ENCODE measurements at places on chromosomes 6 and 20.

DNA sequence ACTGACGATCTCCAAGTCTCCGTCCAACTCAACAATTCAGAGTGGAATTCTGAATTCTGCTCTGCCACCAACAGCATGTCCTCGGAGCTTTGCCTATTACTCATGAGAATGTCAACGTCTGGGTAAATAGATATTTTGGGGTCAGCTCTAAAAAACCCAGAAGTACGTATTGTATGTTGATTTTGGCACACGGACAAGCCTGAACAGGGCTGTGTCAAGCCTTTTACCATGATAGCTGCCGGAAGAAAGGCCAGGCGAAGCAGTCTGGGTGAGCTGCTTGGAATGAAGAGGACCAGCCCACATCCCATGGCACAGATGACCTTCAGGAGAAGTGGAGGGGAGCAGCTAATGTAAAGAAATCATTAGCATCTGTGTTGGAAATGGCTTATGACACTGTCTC lies 88.0 kb upstream of the JAG1 start:
- peak; percentile 65 for DNase-seq

DNA sequence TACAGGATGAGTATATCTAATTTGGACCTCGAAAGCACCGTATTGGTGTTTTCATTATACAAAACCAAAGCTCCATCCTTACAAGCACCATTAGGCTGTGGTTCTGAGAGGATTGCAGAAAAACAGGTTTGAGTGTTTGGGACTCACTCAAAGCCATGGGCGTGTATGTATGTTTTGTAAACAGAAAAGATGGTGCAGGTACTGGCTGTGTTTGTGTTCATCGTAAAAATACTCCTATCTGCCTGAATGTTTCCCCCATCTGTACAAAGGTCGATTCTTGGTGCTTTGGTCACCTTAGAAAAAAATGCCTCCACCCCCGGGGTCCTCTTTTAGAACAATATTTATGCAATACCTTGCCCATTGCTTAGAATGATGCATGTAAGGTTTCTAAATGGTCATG lies 286.6 kb downstream of the TSHZ2 start:
- no peak for DNase-seq

DNA sequence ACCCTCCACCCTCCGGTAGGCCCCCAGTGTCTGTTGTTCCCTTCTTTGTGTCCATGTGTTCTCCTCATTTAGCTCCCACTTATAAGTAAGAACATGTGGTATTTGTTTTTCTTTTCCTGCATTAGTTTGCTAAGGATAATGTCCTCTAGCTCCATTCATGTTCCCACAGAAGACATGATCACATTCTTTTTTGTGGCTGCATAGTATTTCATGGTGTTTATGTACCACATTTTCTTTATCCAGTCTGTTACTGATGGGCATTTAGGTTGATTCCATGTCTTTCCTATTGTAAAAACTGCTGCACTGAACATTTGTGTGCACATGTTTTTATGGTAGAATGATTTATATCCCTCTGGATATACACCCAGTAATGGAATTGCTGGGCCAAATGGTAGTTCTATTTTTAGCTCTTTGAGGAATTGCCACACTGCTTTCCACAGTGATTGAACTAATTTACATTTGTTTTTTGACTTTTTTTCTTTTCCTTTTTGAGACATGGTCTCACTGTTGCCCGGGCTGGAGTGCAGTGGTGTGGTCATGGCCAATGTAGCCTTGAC lies 4.5 kb downstream of the KPNA5 start:
- no peak for DNase-seq

DNA sequence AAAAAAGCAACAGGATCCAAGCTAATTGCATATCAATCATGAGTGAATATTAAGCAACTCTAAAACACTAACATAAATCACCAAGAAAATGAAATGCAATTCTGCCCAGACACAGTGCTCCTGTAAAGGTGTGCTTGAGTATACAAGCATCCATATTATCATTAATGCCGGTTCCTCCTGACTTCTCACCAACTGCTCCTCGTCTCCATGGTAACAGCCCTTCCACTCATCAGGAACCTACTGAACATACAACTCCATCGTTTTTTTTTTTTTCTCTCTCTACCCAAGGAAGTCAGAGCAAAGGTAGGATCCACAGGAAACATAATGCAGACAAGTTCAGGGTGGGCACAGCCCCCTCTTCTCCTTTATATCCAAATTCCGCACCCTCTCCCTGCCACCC lies 12.4 kb downstream of the GABBR1 start:
- DNase-seq = no peak

DNA sequence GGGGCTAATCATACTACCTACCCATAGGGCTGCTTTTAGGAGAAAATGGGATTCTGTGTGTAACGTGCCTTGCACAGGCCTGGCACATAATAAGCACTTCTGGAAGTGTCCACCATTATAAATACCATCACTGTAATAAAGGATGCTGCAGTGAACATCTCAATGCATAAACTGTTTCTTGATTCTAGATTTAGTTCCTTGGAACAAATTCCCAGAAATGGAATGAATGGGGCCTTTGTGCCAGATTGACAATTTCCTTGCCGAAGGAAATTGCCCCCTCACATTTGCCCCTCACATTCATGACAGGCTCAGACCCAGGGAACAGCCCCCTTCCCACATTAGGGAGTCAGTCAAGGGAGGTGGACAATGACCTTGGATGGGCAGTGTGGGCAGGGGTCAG lies 29.2 kb downstream of the BPIFB4 start:
- no peak for DNase-seq

GRCh38 chr6:169391473-169392071 lies 137.9 kb upstream of the THBS2 start:
- DNase-seq = no peak

- DNase-seq = no peak
Observed at GRCh38 chr6:157717340-157717748, 105.7 kb upstream of the SNX9 start.

- no peak for DNase-seq
Observed at GRCh38 chr6:5599127-5599526, 337.8 kb downstream of the FARS2 start.

- DNase-seq = no peak
Observed at GRCh38 chr6:138161088-138161337, 726 bp upstream of the ARFGEF3 start.

DNA sequence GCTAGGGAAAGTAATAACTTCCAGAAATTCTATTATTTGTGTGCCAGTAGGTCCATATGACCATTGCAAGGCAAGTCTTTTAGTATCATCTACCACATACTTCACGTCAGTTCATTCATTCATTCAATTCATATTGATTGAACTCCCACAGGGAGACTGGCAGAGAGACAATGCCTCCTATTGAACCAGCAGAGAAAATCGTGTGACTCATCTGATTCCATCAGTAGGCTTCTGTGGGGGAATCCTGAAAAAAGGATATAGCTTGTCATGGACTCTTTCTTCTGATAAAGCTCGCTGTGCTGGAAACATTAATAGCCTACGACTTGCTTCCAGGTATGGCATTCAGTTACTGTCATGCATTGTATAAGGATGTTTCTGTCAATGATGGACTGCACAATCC lies 45.3 kb upstream of the CNR1 start:
- no peak for DNase-seq

- DNase-seq = no peak
Observed at GRCh38 chr6:85421181-85421580, 28.7 kb upstream of the NT5E start.

GRCh38 chr6:74973591-74973990 lies 232.3 kb downstream of the COL12A1 start:
- DNase-seq = no peak

GRCh38 chr6:164531736-164532135 lies 777.7 kb downstream of the C6orf118 start:
- DNase-seq = no peak

DNA sequence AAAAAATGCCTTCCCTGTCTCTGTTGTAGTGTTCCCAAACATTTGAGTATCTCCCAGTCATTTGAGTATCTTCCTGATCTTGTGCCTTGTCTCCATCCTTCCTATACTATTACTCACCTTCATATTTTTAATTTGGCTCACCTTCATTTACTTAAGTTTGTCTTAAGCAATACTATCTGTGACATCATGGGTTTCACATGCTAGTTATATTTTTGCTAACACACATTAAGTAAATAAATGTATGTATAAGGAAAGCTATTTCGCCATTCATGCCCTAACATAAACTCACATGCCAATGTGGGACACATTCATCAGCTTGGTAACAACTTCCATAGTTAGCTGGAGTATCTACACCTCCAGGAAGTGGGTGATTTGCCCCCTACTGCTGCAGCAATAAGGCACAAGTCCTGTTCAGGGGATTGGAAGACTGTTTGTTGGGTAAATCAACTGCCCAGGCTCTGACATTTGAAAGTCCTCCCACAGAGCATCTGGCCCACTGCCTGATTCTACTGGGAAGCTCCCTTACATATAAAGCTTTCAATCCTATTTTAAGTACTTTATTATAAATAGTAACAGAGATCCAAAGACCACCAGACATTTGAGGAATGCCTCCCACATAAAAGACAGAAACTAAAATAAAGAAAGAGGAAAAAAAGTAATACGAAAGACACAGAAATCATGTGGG lies 132.3 kb downstream of the ISM1 start:
- DNase-seq = no peak

DNA sequence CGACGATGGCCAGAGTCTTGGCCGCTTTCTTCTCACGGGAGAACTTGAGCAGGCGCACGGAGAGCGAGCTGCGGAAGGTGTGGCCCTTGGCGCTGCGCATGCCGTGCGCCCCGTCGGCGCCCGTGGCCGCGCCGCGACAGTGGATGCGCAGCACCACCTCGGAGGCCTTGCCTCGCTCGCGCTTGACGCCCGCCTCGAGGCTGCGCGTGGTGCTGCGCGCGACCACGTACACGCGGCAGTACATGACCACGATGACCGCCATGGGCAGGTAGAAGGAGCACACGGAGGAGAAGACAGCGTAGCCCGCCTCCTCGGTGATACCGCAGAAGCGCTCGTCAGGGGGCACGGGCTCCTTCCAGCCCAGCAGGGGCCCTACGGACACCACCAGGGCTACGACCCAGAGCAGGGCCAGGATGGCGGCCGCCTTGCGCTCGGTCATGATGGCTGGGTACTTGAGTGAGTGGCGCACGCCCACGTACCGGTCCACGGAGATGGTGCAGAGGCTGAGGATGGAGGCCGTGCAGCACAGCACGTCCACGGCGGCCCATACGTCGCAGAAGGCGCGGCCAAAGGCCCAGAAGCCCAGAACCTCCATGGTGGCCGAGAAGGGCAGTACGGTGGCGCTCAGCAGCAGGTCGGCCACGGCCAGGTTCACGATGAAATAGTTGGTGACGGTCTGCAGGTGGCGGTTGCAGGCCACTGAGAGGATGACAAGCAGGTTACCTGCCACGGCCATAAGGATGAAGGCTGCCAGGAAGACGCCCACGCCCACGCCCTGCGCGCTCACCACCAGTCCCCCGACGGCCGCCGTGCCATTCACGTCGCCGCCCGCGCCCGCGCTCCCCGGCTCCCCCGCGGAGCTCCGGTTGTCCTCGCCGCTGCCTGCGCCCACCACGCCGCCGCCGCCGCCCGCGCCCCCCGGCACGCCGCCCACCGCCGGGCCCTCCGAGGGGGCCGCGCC lies 232.8 kb upstream of the RNF24 start:
- DNase-seq = no peak

- no peak for DNase-seq
Observed at GRCh38 chr6:144895313-144896278, 610.5 kb downstream of the UTRN start.

- DNase-seq = no peak
Observed at GRCh38 chr6:71544906-71545305, 256.3 kb downstream of the OGFRL1 start.

DNA sequence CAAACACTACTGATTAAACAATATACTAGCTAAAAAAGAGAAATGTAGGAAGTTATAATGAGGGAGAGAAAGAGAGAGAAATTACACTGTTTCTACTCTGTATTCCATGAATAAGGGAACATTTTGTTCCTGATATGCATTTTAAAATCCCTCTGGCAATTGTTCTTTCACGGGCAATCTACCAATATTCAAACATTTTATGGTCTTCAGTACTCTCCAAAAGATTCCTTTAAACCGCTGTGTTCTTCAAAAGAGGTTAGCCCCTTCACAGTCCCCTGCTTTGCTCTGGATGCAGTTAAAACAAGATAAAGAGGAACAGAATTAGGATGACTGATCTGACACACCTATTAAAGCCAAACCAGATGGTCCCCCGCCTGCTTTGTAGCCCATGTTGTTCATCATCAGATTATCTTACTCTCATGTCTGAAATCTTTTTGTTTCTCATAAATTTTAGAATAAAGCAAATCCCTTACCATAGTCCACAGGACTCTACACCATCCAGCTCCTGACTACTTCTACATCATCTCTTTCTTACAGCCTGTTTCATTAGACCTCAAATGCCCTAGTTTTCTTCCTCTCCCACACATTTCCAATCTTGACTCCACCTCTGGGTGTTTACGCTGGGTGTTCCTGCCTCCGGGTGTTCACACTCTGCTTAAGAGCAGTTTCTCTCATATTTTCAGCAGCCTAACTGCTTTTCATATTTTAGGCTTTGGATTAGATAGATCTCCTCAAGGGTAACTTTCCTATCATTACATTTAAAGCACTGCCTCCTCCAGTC lies 399.7 kb downstream of the COL12A1 start:
- DNase-seq = no peak

- no peak for DNase-seq
Observed at GRCh38 chr20:34922654-34923381, 32.8 kb downstream of the GSS start.

DNA sequence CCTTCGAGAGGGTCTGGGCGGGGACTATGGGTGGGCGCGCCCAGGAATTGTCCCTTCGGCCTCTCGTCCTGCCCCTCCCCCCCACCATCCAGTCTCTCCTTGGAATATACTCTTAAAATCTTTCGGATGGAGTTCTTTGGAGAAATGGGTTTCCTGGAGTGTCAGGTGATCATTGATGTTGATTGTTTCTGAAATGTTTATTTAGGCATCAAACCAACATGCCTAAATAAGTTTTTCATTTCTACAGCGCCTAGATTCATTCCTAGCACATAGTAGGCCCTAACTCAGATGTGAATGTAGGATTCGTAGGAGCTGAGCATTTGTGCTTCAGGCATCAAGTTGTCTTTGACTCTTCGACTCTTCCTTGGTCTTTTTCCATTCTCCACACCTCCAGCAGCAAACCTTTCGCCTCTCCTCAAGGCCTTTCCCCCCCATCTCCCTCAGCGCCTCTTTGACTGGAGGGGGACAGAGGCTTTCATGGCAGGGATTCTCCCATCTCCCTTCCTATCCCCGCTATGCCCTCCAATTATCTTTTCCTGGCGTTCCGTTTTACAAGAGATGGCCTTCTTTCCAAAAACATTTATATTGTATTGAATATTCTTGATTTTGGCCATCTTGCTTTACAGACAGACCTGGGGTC lies 610 bp downstream of the CASP8AP2 start:
- DNase-seq = no peak

GRCh38 chr6:133632206-133632605 lies 256.7 kb upstream of the TCF21 start:
- no peak for DNase-seq

GRCh38 chr20:16505894-16506293 lies 67.4 kb downstream of the KIF16B start:
- DNase-seq = no peak

Measured in non-pigmented ciliary epithelial cell (primary cell).